ENCODE measurements at places on chromosomes 1 and 21.

GRCh38 chr1:21301794-21302440 lies 11.7 kb upstream of the ECE1 start:
- no peak for DNase-seq

DNA sequence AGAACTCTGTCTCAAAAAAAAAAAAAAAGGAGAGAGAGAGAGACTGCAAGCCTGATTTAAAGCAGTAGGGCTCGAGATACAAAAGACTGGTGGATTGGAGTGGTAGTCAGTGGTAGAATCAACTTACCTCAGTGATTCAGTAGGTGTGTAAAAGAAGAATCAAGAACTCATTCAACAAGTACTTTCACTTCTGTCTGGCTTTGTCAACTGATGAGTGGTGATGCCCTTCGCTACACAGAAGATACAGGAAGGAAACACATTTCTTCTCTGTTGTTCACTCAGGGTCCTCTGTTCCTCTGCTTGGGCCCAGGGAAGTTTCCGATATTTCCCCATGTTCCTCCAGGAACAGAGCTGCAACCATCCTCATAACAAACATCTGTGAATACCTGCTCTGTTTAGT lies 68.6 kb upstream of the COG2 start:
- no peak for DNase-seq

DNA sequence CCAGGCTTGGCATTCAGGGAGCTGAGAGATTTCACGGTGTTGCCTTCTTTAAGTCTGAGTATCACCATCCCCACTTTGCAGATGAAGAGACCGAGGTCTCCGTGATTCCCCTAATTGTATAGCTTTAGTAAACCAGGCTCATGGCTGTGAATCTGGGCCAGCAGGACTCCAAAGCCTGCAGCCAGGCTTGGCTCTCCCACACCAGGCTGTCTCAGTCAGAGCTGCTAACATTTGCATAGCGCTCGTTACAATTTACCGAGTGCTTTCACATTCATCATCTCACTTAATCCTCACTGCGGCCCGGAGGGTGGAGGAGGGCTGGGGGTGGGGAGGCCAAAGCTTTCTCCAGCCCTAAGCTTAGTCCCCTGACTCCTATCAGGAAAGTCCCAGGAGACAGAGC lies 11.7 kb downstream of the C1orf94 start:
- DNase-seq: no peak

GRCh38 chr1:100928128-100928527 lies 32.2 kb downstream of the SLC30A7 start:
- DNase-seq: no peak

DNA sequence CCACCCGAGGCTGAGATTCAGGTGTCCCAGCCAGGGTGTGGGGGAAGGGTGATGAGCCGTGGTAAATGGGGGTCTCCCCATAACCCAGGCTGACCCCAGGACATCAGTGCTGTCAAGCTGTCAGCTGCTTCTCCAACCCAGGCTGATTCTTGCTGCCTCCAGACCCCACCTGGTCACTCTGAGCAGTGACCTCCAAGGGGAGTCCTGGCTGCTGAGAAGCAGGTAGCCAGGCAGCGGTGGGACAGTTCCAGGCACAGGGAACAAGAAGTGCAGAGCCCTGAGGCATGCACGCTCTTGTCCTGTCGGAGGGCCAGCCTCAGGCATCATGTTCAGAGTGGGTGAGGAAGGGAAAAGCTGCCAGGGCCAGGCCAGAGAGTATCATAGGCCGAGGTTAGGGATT lies 1.1 kb downstream of the ESPN start:
- no peak for DNase-seq

DNA sequence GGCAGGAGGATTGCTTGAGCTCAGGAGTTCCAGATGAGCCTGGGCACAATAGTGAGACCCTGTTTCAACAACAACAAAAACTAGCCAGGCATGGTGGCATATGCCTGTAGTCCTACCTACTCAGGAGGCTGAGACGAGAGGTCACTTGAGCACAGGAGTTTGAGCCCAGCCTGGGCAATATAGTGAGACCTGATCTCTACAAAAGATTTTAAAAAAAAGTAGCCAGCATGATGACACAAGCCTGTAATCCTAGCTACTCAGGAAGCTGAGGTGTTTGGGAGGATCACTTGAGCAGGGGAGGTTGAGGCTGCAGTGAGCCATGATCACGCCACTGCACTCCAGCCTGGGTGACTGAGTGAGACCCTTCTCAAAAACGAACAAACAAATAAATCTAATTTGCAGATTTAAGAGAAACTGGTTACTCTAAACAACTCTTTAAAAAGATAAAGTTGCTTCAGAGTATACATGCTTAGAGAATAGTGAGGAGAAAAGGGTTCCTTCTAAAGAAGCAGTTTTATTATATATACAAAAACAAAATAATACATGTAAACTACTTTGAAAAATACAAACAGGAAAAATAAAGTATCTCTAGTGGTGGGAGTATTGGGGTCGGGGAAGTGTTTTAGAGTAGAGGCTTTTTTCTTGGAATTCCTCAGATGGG lies 88.4 kb downstream of the ADCY10 start:
- no peak for DNase-seq

DNA sequence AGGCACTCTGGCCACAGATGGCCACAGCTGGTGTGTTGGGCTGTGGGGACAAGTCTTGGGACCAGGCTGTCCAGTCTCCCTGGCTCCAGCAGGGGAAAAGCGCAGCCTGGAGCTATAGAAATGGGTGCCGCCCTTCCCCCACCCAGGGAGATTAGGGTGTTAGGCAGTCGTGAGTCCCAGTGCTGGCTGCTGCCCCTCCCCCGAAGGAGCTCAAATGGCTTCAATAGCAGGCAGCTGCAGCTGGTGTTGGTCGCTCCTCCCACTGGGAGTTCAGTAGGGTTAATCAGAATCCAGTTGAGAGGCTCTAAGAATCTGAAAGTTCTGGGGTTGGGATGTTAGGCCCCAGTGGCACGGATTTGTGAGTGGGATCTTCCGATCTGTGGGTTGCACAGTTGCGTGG lies 595.6 kb upstream of the PKN2 start:
- DNase-seq: no peak

- DNase-seq: peak; percentile 62
These were observed 25.1 kb upstream of the TMEM222 start for GRCh38 chr1:27296773-27297291.

DNA sequence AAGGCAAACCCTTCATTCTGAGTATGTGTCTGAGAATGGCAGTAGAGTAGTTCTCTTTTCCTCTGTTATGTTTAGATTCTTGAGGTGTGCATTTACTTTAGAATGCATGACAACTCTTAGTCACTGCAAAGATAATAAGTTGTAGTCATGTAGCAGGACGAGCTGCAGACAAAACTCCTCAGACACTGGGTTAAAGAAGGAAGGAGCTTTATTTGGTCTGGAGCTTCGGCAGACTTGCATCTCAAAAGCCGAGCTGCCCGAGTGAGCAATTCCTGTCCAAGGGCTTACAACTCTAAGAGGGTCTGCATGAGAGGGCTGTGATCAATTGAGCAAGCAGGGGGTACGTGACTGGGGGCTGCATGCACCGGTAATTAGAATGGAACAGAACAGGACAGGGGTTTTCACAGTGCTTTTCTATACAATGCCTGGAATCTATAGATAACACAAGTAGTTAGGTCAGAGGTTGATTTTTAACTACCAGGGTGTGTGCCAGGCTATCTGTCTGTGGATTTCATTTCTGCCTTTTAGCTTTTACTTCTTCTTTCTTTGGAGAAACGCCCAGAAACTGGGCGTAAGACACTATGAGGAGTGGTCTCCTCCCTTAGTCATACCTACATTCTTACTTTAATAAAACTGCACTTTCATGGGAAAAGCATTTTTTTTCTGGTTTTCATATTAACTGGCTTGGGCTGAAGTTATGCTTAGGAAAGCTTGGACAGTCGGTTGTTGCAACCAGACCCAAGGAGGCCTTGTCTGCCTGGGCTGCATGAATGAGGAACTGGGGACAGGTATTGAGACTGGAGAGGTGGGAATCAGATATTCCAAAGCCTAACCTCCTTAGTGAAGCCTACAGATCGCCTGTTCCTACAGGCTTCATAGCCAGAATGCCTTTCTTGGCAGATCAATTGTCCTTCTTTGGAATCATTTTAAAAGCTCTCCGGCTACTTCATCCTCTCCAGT lies 115.1 kb downstream of the RHOU start:
- no peak for DNase-seq

GRCh38 chr21:42514883-42515228 lies 1.2 kb downstream of the SLC37A1 start:
- peak; percentile 63 for DNase-seq

GRCh38 chr1:71157715-71158114 lies 76.9 kb upstream of the ZRANB2 start:
- no peak for DNase-seq

- no peak for DNase-seq
These were observed 97.6 kb downstream of the APP start for GRCh38 chr21:26072666-26073615.

DNA sequence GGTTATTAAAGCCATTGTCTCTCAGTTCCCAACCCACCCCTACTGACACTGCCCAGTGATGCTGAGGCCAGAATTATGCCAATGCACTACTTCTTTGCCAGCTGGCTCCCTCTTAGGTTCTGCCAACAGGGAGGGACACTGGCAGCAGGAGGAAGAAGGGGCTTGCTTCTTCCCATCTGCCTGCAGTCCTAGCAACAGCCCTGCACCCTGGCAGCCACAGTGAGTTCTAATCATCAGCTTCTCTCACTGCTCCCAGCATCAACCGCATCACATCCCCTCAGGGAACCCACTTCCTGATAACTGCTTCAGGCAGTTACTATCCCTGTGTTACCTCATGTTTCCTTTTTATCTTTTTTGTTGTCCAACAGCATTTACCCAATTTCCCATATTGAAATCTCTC lies 86.2 kb downstream of the UBR4 start:
- DNase-seq: no peak

- no peak for DNase-seq
These were observed 10.8 kb upstream of the TIAM1 start for GRCh38 chr21:31354604-31355443.

DNA sequence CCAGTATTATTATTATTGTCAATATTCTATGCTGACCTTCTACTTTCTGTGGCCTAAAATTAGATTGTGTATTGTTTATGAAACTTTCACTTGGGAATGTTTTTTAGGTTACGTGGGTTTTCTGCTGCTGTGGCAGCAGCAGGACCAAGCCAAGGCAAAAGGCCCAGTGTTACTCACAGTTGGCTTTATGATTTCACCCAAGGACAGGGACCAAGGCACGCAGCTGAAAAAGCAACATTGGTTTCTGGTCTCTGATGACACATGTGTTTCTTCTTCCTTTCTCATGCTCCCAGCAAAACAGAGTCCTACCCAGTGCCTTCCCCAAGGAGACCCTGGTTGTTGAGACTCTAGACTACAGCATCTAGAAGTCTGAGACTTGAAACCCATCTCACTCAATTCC lies 413.7 kb downstream of the SETD4 start:
- no peak for DNase-seq

DNA sequence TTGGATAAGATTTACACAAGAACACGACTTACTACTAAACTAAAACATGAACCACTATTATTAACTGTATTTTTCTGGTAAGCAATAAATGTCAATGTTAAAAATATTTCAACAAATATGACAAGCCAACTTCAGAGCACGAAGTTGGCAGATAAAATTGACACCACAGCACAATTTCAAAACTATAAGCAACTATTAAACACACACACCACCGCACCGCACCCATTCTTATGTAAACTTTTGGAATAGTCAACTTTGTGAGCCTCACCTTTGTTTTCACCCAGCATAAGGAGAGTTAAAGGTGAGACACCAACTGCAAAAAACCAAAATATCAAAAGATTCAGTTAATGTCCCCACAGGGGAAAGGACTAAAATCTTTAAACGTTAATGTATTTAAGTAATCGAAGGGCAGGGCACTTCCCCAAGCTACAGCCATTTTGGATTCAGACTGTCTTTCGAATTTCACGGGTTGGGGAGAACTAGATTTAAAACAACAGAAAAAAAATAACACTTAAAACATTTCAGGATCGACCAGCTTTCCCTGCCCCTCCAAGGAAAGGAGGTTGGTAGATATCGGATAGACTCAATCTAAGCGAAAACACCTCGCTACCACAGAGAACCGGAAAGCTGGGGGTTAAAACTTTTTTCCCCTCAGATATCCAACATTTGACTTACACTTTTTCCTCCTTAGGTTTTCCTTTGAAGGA lies 872 bp downstream of the GPBP1L1 start:
- no peak for DNase-seq

GRCh38 chr1:40783001-40783905 lies at the start of gene KCNQ4:
KCNQ4 (plus strand) TSS chr1:40783787; CDS start chr1:40784094, 307 bp downstream.
- peak; percentile 38 for DNase-seq

GRCh38 chr1:36419569-36419968 lies 21.9 kb upstream of the LSM10 start:
- DNase-seq: no peak

DNA sequence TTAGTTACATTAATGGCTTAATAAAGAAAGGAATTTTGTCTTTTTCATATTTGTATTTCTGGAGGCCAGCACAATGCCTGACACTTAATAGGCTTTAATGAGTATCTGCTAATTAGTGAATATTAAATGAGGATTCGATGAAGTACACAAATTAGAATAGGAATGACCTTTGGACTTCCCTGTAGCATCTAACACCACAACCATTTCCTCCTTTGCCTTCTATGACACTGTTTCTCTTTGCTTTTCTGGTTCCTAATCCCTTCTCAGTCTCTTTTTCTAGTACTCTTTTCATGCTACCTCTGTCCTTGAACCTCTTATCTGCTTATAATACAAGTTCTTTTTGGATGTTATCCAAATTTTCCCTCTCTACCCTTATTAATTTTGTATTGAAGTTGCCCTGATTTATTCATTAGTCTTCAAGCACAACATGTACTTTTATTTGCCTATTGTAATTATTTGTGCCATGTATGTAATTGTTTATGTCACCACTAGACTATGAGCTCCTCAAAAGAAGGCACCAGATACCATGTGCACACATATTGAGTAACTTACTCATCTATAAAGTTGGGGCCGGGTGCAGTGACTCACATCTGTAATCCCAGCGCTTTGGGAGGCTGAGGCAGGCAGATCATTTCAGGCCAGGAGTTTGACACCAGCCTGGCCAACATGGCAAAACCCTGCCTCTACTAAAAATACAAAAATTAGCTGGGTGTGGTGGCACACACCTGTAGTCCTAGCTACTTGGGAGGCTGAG lies 23.8 kb downstream of the RPS27 start:
- peak; percentile 51 for DNase-seq

GRCh38 chr1:94798054-94798453 lies 22.1 kb upstream of the SLC44A3 start:
- DNase-seq: peak; percentile 23

GRCh38 chr21:26007951-26008498 lies 162.5 kb downstream of the APP start:
- DNase-seq: peak; percentile 8

Data from DMS79 treated with DMSO at 0.1 percent for 48 hours (cell line).